ENCODE measurements at places on chromosomes 12 and 14.

DNA sequence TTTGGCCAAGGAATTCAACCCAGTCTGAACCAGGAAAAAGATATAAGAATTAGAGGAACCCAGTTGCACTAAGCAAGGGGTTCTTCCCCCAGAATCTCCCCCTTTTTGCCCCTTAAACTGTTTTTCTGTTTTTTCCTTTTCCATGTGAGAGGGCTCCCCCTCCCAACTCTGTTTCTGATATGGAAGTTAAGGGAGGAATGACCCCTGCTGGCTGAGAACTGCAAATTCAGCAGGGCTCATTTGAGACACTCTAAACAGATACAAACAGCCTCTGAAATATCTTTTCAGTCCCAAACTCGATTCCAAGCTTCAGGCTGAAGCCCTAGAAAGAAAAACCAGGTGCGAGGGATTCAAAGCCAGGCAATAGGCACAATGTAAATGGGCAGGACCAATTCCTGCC is 132.7 kb downstream of the SLC41A2 start:
- DNase-seq, result no peak

DNA sequence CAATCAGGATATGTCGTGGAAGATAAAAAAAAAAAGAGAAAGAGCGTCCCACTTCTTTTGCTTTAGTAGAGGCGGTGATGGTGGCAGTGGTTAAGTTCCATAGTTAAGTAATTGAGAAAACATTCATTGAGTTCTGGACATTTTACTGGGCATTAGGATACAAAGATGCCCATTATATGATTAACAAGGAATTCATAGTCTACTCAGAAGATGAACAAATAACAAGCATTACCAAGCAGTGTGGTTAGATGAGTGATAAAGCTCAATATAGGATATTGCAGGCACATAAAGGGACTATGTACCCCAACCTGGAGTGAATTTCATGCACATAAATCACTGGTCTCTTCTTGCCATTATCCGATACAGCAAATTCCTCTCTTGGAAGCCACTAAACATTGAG is 53.7 kb downstream of the ALG10B start:
- DNase-seq, result no peak

GRCh38 chr12:116525418-116526001 is 33.7 kb upstream of the MAP1LC3B2 start:
- no peak for DNase-seq

DNA sequence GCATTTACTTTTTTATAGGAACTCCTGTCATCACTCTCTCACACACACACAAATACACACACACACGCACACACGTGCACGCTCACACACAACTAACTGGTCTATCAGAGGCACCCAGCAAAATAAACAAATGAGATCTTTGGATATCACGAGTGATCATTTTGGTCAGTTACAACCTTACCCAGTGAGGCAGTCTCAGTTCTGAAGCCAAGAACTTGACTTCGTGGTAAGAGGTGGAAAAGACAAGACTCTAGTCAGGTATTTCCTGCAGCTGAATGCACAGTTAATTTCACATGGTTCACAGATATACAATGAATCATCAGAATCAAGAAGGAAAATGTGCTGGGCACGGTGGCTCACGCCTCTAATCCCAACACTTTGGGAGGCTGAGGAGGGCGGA is 39.4 kb downstream of the ATF7 start:
- DNase-seq, result no peak

GRCh38 chr14:96104469-96105057 is 65.4 kb downstream of the C14orf132 start:
- no peak for DNase-seq

DNA sequence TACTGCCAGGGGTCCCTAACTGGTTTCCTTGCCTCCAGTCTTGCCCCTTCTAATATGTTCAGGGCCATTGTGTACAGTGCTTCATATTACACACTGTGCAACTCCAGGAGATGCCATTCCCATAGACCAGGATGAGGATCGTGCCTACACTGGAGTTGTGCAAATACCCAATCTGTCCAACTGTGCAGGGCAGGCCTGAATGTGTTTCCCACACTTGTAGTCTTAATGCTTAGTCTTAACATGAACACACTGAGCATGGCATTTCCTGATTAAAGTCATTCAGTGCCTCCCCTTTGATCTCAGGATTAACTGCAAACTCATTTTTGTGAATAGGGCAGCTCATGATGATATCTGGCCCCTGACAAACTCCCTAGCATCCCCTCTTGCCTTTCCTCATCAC is 165.5 kb downstream of the TTC8 start:
- DNase-seq, result no peak

GRCh38 chr12:85626001-85626783 is 210.0 kb downstream of the RASSF9 start:
- no peak for DNase-seq

GRCh38 chr12:90253674-90254181 is 545.1 kb upstream of the ATP2B1 start:
- DNase-seq, result peak; percentile 25

DNA sequence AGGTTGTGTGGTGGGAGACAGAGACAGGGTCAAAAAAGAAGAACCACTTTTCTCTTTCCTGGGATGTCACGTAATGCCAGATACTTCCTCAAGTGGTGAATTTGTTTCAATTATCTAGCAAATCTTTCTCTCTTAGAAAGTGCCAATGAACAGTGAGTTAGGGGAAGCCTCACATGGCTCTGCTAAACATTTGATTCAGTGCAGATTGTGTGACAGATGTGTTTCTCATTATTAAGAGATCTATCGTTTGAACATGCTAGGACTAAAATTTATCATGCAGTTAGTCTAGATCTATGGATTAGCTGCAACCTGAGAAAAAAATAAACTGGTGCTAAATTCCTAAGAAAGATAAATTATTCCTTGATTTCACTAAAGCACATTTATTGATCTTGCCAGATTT is 247.8 kb downstream of the MDGA2 start:
- no peak for DNase-seq

DNA sequence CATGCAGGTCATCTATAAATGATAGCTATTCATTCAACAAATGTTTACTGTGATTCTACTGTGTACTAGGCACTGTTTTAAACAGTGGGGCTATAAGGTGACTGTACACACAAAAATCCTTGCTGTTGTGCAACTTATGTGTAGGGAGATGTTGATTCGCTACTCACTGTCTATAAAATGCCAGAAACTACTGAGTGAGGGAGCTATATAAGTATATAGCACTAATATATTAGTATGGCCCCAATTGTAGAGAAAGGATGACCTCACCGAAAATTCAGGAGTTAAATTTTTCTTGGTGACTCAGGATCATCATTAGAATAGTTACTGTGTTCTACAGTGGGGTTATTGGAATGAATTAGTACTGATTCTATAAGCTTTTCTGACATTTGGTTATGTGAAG is 117.4 kb downstream of the TGFB3 start:
- no peak for DNase-seq

DNA sequence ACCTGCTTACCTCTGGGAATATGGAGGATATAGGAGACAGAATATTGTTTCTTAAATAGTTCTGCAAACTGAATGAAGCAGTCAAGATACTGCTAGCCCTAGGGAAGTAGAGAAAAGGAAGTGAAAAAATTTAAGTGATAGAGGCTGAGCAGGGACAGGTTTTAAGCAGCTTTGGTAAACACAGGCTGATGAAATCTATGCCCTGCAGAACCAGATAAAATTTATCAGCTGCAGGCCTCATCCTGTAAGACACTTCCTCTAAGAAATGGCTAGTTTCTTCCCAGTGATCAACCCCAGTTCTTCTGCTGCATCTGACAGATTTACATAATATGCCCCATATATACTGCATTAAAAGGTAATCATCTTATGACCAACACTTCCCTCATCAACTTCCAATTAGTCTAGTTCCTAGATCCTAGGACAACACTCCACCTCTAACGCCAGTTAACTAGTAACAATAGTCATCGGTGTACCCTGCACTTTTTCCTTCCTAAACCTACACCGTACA is 1.3 kb upstream of the ESYT1 start:
- DNase-seq, result no peak

- no peak for DNase-seq
Measured at GRCh38 chr14:70816525-70816924, 7.2 kb upstream of the MAP3K9 start.

Measured in occipital lobe (tissue), 3 donors.